ENCODE measurements at places on chromosomes 11 and 22. TPM values are rescaled to one million over a fixed set of nuclear protein-coding genes. Genes with fewer than 3 reads are reported as not detected.

DNA sequence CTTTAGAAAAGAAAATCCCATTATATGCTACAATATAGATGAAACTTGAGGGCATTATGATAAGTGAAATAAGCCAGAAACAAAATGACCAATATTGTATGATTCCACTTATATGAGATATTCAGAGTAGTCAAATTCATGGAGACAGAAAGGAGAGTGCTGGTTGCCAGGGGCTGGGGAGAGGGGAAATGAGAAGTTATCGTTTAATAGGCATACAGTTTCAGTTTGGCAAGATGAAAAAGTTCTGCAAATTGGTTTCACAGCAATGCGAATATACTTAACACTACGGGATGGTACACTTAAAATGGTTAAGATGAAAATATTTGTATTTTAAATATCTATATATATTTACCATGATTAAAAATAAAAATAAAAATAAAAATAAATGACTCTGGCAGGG lies 31.1 kb upstream of the RDX start:
- no peak for DNase-seq

DNA sequence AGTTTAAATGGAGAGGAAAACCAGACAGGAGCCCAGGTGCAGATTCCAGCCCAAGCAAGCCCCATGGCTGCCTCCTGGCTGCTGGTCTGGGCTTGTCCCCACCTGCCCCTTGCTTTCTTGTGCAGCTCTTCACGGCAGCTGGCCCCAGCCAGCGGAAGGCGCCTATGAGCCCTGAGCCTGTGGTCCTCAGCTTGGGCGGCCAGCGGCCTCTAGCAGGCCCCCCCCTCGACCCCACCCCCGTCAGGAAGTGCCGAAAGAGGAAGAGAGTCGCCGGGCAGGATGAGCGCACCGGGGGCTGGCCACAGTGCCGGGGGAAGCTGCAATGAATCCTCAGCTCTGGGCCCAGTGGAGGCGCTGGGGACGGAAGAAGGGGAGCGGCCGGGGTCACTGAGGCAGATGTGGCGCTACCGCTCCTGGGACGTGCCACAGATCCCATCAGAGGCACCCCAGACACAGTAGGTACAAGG lies 2.1 kb upstream of the DGKZ start:
- no peak for DNase-seq

DNA sequence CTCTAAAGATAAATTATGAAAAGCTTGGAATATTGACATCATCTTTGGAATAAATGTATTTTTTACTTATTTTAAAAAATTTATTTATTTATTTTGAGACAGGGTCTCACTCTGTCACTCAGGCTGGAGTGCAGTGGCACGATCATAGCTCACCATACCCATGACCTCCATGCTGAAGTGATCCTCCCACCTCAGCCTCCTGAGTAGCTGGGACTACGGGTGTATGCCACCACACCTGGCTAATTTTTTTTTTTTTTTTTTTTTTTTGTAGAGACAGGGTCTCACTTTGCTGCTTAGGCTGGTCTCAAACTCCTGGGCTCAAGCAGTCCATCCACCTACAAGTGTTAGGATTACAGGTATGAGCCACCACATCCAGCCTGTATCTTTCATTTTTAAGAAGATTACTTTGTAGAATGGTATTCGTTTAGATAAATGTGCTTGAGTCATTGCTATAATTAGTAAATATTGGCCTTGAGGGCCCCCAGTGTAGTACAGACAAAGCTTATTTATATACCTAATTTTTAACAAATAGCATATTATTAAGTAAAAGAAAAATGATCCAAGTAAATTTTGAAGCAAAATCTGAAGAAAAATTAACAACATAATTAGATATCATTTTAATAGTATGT lies 8.5 kb downstream of the SWAP70 start:
- no peak for DNase-seq

NAV2 gene
- 25.3 TPM for total RNA-seq

DNA sequence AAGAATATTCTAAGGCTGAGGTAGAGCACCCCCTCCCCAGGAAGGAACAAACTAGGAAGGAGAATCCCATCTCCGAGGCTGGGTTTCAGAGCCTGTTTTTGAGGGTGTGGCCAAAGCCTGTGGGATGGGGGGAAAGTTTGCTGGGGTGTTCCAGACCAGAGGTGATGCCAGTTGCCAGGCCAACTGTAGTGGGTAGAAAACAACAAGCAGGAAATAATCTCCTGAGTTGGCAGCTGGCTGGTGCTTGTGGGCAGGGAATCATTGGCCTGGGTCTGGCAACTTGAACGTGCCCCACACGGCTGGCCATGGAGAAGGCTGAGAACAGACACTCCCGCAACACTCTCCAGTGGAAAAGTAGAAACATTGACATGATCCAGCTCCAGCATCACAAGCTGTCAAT lies 385.6 kb downstream of the ETS1 start:
- no peak for DNase-seq

DNA sequence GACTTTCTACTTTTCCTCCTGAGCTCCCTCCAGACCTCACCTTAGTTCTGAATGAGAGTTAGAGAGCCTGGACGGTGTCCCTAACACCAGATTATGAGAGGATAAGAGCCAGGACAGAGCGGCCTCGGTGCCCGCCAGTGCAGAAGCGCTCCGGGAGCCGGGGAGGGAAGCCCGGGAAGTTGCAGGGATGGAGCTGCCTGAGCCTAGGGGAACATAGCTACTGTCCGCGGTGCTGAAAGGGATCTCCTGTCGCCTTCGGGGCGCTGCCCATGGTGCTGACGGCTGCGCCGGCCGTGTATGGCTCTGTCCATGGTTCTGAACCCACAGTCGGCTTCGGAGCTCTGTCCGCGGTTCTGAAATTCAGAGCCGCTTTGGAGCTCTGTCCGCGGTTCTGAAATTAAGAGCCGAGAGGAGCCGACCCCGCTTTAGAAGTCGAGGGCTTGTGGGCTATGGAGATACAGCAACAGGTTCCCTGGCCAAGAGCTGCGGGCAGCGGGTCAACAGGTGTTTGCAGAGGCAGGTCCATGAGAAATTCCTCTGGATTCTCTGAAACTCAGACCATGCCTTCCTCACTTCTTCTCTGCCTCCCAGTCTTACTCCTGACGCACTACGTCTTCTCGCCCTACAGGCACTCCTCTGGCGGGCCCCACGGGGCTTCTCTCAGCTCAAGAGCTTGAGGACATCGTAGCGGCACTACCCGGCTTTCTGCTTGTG lies 814 bp downstream of the NPAS4 start:
- no peak for DNase-seq

ZBTB16 gene
- total RNA-seq = 243 TPM

DNA sequence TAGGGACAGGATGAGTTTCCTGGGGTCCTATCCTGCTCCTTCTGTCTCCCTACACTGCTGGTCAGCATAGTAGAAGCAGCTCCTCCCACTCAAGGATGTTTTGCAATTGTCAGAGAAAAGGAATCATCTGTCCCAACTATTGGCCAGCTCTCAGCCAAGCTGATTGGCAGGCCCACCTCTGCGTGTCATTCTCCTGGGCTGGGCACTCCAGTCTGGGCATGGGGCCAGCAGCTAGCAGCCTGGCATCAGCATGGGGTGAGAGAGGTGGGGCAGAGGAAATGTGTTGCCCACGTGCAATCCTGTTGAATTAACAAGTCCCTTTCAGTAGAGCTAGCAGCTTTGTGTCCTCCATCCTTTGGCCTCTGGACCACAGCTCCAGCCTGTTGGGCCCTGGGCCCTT lies 14.1 kb downstream of the ANKK1 start:
- DNase-seq = no peak

MRGPRD gene
- total RNA-seq = not detected

GRCh38 chr22:31173386-31174145 lies 13.6 kb downstream of the RNF185 start:
- no peak for DNase-seq

GGTLC2 gene
- not detected for total RNA-seq

DNA sequence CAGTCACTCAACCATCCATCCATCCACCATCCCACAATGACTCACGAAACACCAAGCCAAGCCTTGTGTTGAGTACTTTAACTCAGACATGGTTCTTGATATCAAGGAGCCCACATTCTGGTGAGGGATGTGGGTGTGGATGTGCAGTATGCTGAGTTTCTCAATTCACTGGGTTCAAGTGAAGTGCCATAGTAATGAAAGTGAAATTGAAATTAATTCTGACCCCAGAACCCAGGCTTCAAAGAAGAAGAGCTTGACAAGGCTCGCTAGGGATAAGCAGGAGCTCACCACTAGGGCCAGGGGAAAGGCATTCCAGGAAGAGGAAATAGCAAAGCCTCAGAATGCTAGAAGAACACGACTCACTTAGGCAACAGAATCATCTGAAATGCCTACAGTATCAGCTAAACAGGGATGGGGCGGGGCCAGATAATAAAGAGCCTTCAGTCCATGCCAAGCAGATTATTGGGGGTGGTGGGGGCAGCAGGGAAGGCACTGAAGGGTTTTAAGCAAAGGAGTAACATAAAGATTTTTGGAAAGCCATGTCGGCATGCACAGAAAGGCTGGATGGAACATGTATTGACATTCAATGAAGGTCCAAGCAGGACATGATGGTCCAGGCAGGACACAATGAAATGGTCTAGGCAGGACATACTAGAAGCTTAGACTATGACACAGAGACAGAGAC lies 37.2 kb downstream of the RTL6 start:
- DNase-seq = peak; percentile 40

MYEOV gene
- total RNA-seq = 13.3 TPM

DNA sequence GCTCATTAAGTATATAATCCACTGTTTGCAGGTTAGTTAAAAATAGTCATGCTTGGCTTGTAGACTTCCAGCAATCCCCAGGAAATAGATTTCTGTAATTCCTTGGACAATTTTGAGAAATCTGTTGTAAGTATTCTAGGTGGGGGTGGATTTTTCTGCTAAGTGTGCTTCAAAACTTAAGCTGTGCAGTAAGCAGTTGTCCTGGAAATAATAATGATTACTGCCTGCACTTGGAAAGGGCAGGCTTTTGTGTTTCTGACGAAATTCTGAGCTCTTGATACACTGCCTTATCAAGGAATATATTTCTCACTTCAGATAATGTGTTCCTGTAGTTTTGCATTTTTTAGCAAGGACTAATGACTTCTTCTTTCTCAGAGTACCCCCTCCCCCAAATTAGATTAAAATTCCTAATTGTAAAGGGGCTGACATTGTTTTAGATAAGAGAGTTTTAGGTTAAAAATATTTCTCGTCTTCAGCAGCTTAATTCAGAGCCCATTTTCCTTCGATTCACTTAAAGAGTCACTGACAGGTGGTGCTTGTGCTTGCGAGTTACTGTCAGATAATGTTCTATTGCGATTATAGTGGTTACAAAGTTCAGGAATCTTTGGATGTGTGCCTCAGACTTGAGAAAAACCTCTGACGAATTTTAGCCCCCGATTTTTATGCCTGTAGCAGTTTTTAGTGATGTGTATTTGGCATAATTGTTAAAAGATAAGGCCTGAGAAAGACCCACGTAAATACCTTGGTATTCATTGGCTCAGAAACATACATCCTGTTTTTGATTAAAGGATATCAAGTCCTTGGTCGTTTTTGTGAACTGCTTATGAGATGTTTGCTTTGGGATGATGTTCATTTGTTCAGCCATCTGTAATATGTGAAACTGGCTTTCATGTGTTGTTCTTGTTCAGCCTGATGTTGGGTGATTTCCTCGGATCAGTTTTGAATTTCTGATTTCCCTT lies 120.5 kb downstream of the HIPK3 start:
- no peak for DNase-seq

DNA sequence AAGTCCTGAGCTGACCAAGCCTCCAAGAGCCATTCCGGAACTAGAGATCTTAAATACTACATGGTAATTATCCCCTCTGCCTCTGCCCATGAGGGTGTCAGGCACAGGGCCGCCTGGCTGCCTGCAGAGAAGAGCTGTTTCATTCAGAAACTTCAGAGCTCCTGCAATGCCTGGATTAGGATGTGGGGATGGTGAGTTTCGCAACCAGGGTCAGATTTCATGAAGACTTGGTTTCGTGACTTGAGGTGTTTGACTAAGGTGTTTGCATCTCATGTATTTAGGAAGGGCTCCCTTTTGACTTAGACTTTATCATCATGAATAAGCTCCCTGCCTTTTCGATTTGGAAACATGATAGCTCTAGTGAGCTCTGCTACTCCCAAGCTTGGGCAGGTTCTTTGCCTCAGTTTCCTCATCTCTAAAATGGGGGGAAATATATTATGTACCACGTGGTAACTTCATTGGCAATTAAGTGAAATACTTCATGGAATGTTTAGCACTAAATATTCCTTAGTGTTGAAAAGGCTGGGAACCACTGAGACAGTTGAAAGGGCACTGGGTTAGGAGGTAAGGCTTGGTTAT lies 9.1 kb downstream of the TIMP3 start:
- no peak for DNase-seq

All from vagina (tissue), 2 donors.